ENCODE measurements at places on chromosomes 4 and X.

DNA sequence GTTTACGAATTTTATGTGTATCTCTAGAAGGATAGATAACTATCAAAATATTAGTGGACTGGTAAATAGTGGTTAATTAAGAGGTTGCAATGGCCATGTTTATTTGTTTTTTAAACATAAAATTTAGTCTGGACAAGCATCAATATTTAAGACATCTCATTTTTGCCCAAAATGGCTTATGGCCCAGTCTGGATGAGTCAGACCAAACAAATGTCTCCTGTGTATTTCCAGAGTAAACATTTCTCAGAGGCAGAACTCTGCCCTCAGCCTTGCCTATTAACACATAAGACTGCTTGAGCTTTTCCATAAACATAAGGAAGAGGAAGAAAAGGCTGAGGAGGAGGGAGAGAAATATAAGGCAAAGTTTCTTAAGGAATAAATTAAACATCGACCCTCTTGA, 277.1 kb upstream of the DIAPH2 start:
- DNase-seq, result no peak

GRCh38 chrX:19564606-19565005, 49.3 kb upstream of the MAP3K15 start:
- no peak for DNase-seq

- no peak for DNase-seq
Observed at GRCh38 chr4:80454556-80454955, 119.0 kb downstream of the CFAP299 start.

- no peak for DNase-seq
Observed at GRCh38 chrX:31932769-31933168, 860.9 kb upstream of the FTHL17 start.

- no peak for DNase-seq
Observed at GRCh38 chr4:25310066-25310802, 2.3 kb upstream of the ZCCHC4 start.

DNA sequence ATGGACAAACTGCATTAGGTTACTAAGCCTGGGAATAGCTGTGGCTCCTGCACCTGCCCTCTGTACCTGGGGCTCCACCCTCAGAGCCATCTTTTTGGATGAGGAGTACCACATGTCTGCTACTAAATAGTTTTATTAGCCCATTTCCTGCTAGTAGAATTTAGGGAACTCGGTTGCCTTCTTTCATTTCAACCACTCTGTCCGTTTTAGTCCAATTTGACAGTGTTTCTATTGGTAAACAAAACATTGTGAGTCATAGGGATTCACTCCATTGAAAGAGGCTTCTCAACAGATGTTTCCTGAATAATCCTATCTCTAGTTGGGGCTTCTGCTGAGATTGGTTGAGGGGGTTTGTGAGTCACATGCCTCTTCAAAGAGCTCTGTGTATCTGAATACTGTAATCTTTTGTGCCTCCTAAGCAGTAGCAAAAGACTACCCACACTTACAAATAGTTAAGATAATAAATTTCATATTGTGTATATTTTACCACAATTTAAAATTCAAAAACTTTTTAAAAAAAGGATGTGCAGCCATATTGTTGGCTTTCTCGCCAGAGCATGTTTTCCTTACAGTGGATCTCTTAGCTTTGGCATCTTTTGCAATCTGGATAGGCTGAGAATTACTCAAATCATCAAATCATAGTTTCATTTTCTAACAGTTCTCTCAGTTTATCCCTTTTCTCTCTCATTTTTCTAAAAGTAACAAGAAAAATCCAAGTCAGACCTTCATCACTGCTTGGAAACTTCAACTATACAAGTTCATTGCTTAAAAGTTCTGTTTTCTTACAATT, 9.9 kb downstream of the FAM200B start:
- DNase-seq, result no peak

DNA sequence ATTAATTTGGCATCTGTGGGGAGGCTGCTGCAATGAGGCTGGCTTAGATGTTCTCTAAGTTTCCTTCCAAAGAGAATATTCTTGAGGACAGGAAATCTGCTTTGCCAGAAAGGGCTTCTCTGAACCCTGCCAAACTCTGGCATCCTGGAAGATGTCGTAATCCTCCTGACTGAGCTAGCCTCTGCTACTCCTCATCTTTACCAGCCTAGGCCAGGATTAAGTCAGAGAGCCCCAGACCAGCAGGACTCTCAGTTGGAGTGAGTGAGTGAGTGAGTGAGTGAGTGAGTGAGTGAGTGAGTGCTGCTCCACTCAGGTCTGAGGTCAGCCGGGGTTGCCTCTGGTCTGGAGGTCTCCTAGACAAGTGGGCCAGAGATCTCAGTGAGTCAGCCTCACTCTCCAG, 104.9 kb upstream of the SOD3 start:
- no peak for DNase-seq

- no peak for DNase-seq
Observed at GRCh38 chr4:54727346-54727745, 69.6 kb downstream of the KIT start.

GRCh38 chr4:30716681-30717207, 3.4 kb upstream of the PCDH7 start:
- DNase-seq, result no peak

GRCh38 chr4:88597970-88598660, 5.8 kb downstream of the HERC3 start:
- DNase-seq, result no peak

GRCh38 chr4:183355405-183355804, 33.2 kb upstream of the CLDN24 start:
- DNase-seq, result no peak

- DNase-seq, result peak; percentile 47
Observed at GRCh38 chr4:174318829-174319764, 35.4 kb downstream of the CEP44 start.

GRCh38 chr4:162782778-162783525, 383.7 kb downstream of the NAF1 start:
- DNase-seq, result no peak

DNA sequence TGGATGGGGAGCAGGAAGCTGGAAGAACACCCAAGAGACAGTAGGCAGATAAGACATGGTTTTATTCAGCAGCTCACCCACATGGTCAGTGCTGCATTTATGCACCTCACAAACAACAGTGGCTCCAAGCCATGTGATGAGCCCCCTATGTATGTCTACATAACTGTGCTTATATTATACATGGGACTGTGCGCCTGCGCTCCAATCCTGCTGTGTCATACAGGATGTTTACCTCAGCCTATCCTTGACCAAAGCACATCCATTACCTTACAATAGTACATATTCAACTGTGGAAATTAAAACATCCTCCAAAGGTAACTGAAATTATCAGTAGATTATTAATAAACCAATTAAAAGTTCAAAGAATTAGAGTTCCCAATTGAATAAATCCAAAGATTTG, 44.1 kb upstream of the SGMS2 start:
- DNase-seq, result no peak

DNA sequence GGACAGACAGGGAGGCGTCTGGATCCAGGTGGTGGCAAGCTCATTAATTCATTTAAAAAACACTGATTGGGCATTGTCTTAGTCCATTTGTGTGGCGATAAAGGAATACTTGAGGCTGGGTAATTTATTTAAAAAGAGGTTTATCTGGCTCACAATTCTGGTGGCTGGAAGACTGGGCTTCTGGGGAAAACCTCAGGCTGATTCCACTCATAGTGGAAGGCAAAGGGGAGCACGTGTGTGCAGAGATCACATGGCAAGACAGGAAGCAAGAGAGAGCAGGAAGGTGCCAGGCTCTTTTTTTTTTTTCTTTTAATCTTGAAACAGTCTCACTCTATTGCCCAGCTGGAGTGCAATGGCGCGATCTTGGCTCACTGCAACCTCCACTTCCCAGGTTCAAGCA, 100.2 kb upstream of the METTL14 start:
- DNase-seq, result no peak

DNA sequence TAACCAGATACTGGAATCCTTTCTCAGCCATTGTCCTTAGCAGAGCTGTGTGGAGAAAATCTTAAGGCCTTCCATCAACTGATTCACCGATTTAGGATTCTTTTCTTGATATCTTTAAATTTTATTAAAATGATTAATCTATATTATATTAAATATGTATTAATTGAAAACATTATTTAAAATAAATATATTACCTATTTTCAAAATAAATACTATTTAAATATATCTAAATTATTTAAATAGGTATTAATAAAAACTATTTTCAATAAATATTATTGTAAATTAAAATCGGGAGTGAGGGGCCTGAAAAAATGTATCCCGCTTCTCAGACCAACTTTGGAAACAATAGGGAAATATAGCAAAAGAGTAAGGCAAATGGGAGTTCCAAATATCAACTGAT, 94.0 kb upstream of the HPF1 start:
- no peak for DNase-seq

GRCh38 chr4:72218953-72219352, 187.2 kb downstream of the NPFFR2 start:
- no peak for DNase-seq

GRCh38 chr4:7811536-7812191, 128.0 kb downstream of the AFAP1 start:
- no peak for DNase-seq

- DNase-seq, result no peak
Observed at GRCh38 chrX:120768254-120768653, 107.4 kb downstream of the CT47B1 start.

DNA sequence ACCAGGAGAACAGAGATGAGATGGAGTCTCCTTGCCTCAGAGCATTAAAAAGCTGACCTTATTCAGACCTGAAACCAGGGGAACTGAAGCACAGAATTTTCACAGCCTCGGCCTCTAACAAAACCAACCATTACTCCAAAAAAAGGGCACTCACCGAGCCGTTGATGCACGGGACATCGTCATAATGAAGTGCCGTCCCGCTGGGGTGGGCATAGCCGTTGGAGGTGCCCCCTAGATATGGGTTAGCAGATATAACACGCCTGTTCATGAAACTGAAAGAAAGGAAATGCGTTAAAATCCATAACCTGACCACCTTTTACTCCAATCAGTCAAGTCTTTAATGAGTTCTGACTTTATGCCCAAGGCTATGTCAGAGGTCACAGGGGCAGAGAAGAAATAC, 153.6 kb downstream of the AFAP1 start:
- DNase-seq, result no peak

DNA sequence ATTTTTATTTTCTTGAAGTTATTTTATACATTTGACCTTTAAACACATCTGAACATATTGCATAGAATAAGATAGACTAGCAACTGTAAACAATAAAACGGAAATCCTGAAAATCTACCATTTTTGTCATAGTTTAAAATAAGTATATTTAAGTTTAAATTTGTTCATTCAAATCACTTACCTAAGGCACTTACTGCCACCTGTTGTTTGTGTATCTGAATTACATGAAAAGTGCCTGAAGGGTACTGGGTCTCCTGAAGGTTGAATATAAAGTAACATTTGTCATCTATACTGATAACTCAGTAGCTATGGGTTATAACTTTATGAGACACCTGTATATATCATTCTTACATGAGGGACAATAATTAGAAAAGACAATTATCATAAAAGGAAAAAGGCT, 38.6 kb downstream of the TRPC5 start:
- DNase-seq, result no peak

- no peak for DNase-seq
Observed at GRCh38 chrX:45424326-45424725, 223.7 kb upstream of the DIPK2B start.

GRCh38 chrX:31609130-31609529, 537.3 kb upstream of the FTHL17 start:
- DNase-seq, result no peak

DNA sequence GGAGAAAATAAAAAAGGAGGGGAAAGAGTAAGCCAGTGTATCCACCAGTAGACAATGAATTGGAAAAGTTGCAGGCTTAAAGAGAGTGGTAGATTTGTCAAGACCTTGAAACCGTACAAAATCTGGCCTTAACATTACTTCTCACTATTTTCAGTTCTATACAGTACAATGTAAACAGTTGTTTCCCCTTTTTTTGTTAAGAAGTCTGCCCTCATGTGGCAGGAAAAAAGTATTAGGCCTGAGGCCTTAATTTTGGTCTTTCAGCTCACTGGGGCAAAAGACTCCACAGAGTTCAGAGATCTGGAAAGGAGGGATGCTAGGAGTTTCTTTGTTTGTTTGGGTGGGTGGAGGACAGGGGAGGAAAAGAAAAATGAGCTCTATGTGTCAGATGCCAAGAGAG, 92.8 kb upstream of the CCDC160 start:
- no peak for DNase-seq
